GM13977 (cell line): ENCODE measurements at places on chromosomes 7 and 10.

- no peak for DNase-seq
Measured at GRCh38 chr10:102121739-102122372, 1.7 kb upstream of the LDB1 start.

- no peak for DNase-seq
Measured at GRCh38 chr10:97163781-97164501, 21.8 kb downstream of the SLIT1 start.

GRCh38 chr7:127895814-127896280 is 135.4 kb downstream of the LRRC4 start:
- DNase-seq = no peak

- DNase-seq = no peak
Measured at GRCh38 chr7:42495256-42495655, 258.2 kb upstream of the GLI3 start.

DNA sequence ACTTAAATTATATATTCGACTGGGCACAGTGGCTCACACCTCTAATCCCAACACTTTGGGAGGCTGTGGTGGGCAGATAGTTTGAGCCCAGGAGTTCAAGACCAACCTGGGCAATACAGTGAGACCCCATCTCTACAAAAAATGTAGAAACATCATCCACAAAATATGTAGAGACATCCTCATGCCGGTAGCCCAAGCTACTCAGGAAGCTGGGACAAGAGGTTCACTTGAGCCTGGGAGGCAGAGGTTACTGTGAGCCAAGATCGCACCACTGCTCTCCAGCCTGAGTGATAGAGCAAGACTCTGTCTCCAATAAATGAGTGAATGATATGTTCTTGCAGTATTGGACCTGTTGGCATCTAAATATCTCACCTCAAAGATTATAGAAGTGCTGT is 22.6 kb upstream of the TNS3 start:
- DNase-seq = no peak

DNA sequence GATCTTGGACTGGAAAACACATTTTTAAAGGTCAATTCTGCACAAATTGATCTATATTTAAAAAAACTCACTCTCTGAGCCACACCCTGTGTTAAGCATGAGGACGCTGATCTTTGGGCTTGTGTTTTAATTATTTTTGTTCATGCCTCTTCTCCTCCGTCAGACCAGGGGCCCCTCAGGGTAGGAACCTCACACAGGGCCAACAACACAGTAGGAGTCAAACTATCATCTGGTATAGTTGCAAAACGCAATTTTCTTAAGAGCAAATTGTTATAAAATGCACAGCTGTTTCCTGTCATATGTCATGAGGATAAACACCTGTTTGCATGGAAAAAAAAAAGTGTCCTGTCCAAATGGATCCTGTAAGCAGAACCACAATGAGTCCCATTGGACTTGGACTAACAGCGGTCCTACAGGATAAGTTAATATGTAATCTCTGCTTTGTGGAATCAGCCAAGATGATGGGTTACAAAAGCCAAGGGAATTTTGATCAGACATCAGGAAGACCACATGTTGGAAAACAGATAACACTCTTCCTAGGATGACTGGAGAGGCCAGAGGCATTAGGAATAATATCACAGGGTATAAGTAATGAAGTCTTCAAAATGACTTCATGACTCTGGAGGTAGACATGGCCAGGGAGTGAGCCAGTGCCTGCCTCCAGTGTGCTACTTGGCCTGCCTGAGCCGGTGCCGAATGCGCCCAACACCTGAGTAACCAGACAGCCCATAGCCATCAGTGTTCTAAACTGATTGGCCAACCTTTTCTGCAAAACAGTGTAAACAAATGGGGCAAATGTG is 184.9 kb upstream of the ADCY1 start:
- no peak for DNase-seq

DNA sequence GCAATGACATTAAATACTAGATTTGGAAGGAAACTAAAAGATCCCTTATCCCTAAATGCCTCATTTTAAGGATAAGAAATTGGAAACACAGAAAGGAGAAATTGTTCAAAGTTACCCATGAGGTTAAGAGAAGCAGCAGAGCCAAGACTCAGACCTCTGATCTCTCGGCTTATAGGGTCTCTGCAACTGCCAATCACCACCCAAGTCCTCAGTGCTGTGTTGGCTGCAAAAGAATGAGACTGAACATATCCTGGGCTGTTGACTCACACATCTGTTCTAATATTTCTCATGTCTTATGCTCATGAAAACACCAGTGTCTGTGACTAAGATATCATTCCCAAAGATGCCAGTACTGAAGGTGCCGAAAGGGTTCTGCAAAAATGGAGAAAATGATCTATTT is 153.3 kb downstream of the XPNPEP1 start:
- DNase-seq = no peak

DNA sequence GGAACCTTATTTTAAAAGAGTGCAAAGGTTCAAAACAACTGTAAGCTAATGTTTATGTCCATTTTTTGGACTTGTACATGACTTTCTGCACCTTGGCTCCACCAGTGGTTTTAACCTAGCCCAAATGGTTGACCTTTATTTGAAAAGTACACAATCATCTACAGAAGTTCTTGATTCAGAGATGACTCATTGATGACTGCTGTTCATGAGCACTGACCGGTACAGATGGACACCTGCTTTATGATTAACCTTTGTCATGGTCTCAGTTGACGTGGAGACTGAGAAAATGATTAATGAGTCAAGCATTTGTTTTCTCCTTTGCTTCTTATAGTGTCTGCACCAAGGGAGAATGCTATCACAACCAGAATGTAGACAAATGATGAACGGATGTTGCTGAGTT is 55.7 kb upstream of the PTER start:
- peak; percentile 18 for DNase-seq

DNA sequence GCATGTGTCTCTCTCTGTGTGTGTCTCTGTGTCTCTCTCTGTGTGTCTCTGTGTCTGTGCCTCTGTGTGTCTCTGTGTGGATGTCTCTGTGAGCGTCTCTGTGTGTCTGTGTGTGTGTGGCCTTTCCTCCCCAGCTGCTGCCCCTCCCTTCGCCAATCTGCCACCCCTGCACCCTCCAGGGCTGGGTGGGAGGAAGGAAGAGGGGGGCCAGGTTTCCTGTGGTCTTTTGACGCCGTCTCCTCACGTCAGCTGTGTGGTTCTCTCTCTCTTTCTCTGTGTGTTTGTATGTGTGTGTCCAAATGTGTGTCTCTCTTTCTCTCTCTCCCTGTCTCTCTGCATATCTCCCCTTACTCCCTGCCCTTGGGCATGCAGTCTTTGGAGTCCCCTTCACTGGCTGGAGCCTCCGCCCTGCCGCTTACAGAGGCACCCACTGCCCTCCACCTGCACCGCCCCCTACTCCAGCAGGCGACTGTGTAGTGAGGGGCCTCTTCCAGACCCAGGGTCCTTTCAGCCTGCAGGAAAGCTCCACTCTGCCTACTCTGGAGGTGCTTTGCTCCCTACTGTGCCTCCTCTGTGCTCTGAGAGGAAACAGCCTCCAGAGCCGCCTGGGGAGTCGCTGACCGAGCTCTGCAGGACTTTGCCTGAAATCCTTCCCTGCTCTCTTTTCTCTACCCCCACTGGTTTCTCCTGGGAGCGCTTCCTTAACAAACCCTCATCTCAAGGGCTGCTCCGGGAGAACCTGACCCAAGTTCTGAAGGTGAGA is 44.2 kb upstream of the C10orf71 start:
- DNase-seq = no peak

- DNase-seq = no peak
Measured at GRCh38 chr10:132577350-132578003, 39.9 kb downstream of the INPP5A start.

DNA sequence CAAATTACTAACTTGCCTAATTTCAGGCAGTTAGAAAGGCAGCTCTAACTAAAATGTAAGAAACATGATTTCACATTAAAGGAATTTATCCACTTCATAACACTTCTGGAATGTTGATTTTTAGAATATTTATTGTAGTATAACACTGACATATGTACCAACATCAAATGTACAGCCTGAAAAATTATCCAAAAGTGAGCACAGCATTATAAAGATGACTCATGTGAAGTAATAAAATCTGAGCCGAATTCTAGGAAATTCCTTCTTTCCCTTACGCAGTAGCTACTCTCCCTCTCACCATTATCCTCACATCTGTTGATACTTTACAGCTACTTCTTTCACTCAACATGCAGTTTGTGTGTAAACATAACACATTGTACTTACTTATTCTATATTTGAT is 610.6 kb downstream of the ZWINT start:
- DNase-seq = no peak

GRCh38 chr7:130292682-130293257 is at the start of gene CPA4:
Gene CPA4 (plus strand): TSS chr7:130293161. CDS start chr7:130293181, 20 bp downstream.
- no peak for DNase-seq

DNA sequence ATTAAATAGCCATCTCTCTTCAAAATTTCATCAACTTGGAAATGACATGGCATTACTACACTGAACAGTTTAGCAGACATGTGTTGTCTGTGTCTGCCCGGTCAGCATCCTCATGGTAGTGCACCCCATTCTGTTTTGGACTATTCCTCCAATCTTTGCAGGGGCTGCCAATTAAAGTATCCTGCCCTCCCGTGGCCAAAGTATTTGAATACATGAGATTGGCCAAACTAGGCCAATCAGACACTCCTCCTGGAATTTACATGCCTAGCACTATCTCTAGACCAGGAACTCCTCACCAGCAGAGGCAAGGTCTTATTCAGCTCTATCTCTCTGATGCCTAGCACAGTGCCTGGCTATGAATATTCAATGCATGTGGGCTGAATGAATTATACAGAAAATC is 4.4 kb downstream of the SHTN1 start:
- DNase-seq = no peak

DNA sequence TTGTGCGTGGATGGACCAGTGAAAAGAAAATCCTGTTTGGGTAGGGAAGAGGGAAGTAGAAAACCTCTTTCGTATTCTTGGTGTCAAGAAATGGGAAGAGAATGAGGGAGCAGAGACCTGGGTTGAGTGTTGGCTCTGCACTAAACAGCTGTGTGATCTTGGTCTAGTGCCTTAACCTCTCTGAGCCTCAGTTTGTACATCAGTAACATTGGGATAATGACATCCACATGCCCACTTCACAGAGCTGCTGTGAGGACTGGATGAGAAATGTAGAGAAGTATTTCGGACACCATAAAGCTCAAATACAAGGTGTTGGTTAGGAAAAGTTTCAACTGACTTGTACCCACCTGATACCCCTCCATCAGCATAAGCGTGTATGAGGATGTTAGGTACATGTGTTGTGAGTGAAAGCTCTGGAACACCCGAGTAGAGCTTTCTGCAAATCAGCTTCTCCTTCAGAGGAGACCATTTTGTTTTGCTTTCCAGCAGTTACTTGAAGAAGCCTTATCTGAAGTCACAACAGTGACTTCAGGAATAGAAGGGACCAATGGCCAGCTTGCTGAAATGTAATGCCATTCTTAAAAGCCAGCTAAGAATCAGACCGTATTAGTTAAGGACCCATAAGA is 11.2 kb downstream of the TRIM56 start:
- no peak for DNase-seq

- DNase-seq = no peak
Measured at GRCh38 chr7:117673367-117673766, 193.5 kb downstream of the CFTR start.

GRCh38 chr7:118245267-118246040 is 20.9 kb downstream of the ANKRD7 start:
- DNase-seq = peak; percentile 11

- DNase-seq = no peak
Measured at GRCh38 chr10:89119651-89120050, 87.5 kb downstream of the CH25H start.
